ENCODE measurements at places on chromosomes 2 and 18.
A peak's percentile ranks its signal among the peaks of the same experiment; 100 is the strongest.

- no peak for DNase-seq
These were observed 239.4 kb downstream of the CDH7 start for GRCh38 chr18:65990174-65990690.

GRCh38 chr2:119680457-119681202 lies 1.6 kb downstream of the TMEM177 start:
- DNase-seq: no peak

GRCh38 chr2:236886456-236886855 lies 199.2 kb upstream of the COPS8 start:
- no peak for DNase-seq

DNA sequence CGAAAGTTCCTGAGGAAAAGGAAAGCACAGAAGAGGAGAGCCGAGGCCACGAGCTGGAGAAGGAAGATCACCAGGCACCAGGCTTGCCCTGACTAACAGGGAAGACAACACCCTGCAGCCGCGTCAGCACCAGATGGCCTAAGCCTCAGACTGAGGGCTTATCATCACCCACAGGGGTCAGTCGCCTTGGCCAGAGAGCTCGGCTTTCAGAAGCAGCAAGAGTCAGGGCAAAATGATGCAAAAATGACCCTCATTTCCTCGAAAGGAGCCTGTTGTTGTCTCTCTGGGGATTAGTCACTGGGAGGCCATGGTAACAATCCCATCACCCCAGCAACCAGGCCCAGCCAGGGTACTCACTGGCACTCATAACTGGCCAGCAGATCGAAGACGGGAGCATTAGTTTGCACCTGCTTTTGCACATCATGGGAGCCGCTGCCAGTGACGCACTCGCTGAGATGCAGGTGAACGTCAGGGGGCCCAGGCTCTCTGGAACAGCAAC lies 42.7 kb upstream of the ZFP36L2 start:
- DNase-seq: peak; percentile 48

DNA sequence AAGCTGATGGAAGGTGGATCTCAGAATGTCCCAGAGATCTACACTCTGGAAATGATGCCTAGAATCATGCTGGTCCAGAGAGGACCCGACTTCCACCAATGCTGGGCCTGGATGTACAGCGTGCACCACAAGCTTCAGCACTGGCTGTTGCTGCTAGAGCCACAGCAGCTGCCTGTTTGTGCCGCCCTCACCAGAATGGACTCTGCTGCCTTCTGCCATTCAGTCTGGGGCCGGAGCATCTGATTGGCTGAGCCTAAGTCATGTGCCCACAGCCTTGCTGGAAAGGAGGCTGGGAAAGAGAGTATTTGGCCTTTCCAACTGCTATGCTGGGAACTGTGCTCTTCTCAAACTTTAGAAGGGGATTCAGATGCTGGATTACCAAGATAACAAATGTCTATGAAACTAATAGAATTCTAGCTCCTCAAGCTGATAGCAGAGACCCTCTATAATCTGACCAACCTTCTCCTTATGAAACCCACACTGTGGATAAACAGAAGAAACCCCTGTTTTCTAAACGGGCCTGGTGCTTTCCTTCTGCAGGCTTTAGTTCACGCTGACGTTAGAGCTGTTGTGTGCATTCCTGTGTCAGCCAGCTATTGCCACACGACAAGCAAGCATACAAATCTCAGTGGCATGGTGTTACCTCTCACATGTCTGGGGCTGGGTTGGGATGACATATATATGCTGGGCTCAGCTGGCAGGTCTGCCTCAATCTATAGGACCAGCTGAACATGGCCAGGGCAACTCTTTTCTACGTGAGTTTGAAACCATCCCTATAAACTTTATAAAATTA lies 4.1 kb upstream of the LOXHD1 start:
- DNase-seq: no peak

- no peak for DNase-seq
These were observed 17.7 kb downstream of the ADNP2 start for GRCh38 chr18:80126797-80127196.

GRCh38 chr2:65458999-65459398 lies 26.6 kb upstream of the SPRED2 start:
- DNase-seq: no peak

DNA sequence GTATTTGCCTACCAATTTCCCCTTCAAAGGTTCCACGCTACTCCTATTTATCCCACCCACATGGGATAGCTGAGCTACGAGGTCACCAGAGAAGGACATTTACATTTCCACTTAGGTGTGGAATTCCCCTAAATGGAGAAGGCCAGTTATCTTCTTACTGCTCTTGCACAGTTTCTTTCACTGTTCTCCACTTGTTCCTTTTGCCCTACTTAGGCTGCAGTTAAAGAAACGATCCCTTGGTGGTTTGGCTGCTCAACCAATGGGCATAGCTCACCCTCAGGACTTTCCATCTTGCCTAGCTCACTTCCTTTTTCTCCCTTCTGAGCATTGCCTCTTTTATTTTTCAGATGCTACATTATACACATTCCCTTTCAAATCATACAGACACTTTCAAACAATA lies 11.2 kb upstream of the NABP1 start:
- DNase-seq: no peak

DNA sequence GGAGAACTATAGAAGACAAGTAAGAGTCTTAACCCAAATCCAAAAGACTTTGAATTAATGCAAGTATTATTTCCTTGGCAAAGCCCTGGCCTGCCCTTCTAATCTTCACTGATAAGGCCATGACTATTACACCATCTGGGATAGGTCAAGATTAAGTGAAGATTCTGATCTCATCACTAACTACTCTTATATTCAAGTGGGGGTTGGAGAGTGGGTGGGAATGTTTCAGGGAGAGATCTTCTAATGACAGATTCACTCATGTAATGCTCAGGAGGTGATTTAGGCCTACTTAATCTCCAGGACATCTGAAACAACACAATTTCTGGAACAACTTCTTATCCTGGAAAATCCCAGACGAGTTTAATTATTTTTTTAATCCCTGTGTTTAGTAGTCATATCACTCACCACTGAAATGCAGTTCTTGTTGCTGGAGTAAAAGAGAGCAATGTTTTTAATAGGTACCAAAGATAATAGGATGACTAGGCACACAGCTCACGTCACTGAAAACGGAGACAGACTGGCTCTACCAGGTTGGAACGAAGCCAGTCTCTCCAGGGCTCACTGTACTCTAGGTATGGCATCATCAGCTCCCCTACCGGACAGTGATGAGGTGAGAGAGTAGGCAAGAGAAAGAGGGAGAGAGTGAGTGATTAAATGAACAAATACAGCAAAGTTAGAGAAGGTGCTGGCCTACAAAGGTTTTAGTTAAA lies 133.1 kb downstream of the NCKAP5 start:
- DNase-seq: no peak

DNA sequence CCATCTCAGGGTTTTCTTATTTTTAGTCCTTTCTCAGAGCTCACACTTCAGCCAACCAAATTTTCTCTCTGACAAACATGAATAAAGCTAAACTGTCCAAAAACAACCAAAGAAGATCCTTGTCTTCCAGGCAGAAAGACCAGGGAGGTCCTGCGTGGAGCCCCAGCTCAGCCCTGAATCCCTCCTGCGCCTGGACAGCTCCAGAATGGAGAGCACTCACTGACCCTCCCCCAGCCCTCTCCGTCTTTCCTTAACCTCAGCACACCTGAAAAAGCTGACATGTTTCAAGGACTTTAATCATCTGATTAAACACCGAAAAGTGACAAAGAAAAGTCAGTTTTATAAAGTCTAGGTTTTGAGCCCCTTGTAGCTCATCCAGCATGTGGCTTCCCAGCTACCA lies 22.9 kb upstream of the GNAL start:
- no peak for DNase-seq

- no peak for DNase-seq
These were observed 155.5 kb upstream of the ACVR2A start for GRCh38 chr2:147689220-147689909.

DNA sequence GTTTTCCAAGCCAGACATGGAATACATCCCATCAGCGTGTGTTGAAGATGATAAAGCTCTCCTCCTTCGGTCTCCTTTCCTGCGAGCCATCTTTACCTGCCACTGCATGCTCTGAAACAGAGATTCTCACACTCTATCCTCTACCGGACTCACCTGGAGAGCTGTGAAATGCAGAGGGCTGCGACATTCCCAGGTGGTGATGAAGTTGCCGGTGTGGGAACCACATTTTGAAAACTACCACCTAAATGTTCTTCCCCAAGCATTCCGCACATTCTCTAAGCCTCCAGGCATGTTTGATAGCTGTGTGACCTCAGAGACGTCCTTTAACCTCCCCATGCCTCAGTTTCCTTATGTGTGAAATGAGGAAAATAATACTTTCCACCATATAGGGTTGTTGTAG lies 226.2 kb upstream of the RAB6C start:
- no peak for DNase-seq

GRCh38 chr2:181658444-181658843 lies 1.5 kb upstream of the CERKL start:
- DNase-seq: no peak

DNA sequence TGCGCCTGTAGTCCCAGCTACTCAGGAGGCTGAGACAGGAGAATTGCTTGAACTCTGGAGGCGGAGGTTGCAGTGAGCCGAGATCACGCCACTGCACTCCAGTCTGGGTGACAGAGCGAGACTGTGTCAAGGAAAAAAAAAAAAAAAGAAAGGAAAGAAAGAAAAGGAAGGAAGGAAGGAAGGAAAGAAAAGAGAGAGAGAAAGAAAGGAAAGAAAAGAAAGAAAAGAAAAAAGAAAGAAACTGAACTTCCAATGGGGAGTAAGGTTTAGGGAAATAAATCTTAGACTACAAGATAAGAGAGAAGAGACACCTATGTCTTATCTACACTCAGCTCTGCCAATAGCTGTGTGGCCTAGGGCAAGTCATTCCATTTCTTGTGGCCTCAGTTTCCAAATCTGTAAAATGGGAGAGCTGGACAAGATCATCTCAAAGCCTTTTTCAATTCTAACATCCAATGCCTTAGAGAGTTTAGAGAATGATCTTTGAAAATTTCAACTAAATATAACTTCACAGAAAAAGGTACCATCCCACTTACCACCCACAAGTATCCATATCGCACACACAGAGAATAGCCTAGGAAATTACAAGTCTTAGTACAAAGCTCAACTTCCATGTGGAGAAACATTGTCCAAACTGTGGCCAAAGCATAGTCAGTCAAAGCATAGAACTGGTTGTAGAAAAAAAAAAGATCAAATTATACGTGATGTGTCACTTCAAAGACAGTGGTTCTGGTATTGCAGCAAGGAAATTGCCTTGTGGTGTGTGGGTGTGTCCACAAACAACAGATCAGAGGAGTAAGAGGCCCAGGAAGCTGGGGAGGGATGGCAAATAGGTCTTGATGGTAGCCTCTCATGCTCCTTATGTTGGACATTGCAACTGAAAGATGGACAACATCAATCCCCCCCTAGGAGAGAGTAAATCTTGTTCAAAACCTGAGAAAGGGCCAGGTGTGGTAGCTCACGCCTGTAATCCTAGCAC lies 42.4 kb downstream of the SLC14A2 start:
- no peak for DNase-seq

GRCh38 chr2:119943058-119943457 lies 69.8 kb upstream of the EPB41L5 start:
- DNase-seq: no peak

- no peak for DNase-seq
These were observed 99.6 kb downstream of the KCTD1 start for GRCh38 chr18:26448714-26449159.

DNA sequence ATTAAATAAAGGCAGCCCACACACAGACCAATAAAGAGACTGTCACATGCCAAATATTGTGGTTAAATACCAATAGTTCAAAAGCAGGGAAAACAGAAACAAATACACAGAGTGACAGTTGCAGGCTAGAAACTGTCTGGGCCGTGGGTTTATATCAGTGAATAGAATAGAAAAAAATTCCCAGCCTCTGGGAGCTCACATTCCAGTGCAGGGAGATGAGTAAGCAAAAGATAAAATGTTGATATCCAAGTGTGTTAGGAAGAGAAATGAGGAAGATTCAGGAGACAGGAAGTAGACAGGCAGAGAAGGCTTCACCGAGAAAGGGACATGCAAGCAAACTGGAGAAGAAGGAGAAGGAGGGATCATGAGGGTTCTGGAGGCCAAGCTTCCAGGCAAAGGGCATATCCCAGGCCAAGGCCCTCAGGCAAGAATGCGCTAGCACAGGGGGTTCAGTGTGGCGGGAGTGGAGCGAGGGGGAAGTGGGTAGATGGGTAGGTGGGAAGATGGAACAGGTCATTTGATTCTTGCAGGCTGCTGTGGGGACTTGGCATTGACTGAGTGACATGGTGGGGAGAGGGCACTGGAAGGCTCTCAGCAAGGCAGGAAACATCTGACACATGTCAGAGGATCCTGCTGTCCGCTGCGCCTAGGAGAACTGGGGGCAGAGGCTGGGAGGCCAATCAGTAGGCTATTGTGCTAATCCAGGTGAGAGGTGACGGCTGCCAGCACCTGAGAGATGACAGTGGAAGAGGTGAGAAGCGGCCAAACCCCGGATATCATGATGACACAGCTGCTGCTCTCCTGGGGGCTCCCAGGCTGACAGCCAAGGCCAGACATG lies 89.2 kb downstream of the ZBTB7C start:
- DNase-seq: no peak

DNA sequence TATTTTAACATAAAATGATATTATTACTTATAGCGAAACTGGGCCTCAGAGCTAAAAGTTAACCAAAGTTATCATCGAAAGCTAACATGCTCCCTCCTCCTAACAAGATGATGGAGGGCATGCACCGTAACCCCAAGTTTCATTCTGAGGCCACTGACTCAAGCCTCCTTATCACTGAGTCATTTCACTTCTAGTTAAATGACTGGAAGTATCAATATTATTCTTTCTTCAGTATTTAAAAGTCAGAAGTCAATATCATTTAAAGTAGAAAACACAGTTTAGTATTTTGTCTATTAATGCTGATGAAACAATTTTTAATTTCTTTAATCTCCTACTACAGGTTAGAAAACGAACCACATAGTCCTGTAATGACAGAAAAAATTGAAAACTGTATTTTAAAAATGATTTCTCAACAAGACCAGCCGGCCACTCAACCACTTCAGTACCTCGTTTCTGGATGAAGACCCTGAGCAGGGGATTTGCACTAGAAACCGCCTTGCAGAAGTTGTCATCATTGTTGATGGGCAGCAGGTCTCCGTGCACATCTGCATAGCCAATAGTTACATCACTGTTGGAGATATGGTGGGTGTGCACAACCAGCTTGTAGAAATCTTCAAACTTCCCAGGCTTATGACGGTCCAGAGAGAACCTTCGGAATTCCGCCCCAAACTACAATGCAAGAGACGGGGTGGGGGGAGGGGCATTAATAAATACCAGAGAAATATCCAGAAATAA lies 44.9 kb downstream of the PARD6G start:
- DNase-seq: no peak

DNA sequence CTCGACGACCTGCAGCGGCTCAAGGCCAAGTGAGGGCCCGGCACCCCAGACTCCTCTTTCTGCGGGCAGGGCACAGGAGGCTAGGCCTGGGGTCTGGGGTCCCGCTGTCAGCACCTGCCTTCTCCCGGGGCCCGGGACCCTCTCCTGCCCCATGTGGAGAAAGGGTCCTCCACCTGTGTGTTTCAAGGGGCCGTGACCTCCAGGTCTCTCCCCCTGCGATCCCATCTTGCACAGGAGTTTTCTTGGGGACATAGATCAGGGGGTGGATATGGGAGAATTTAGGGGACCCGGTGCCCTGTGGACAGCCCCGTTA lies 791 bp downstream of the DES start:
- DNase-seq: no peak

GRCh38 chr2:228355897-228356296 lies 174.4 kb upstream of the SPHKAP start:
- no peak for DNase-seq
